ENCODE measurements at places on chromosomes 4 and X.

DNA sequence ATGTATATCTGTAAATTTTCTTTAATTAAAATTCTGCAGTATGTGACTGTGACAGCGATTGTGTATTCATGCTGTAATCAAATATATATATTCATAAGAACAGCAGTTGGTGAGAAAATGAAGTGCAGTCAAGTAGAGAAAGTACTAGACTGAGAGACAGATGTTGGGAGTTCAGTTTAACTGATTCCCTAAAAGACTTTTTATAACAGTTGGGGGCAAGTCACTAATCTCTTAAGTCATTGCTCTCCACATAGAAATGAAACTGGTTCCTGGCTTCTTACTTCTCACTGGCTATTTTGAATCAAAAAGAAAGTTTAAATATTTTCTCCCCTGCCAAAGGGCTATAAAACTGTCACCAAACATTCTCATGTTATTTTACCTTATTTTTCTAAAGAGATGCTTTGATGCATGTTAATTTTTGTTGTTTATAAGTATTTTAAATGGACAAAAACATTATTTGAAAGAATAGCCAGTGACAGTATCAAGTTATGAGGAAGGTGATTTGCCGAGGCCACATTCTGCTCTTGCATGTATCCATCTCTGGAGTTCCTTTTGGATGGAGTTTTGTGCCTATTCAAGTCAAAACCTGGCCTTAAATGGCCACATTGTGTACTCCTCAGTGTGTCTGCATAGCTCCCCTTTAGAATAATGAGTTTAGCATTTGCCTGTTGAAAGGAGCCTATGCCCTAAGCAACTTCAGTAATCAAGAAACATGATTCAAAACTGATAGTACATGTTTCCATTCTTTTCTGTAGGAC lies 30.8 kb downstream of the EXOC1 start:
- no peak for DNase-seq

DNA sequence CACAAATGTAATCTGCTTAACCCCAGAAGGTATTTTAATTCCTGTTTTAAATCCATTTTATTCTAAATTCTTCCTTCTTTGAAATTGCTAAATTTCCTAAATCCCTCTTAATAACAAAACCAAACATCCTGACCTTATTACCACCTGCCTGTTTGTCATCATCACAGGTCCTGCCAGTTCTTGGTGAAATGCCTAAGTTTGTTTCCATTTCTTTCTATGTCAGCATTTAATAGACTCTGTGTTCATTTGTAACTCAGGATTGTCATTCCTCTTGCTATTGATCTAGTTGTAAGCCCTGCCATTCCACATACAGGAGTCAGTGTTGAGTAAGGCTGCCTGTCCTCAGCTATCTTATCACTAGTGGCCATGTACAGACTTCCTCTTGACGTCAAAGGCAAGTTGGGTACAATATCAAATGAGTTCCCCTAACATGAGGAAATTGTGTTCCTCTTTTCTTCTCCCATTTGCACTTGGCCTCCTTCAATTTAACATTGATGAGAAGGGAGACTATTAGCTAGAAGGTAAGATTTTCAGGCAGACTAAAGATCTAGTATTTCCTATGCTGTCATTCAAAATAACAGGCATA lies 440.1 kb downstream of the AFF2 start:
- DNase-seq, result no peak

DNA sequence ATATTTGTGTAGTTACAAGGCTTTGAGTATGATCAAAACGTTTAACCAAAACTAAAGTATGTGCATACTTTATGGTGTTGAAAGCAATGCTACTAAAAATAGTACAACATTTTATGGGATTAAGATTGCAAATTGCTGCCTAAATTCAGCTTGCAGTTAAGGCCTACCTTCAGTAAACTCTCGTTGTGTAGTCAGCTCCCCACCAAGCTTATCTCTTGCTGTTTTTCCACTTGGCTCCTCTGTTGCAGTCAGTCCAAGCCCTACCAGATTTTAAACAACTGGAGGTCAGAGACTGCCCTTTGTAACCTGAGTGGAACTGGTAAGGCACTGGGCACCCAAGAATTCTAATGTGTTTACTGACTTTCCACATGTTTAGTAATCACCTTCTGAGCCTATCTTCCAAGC lies 25.7 kb downstream of the AFF1 start:
- DNase-seq, result no peak

- DNase-seq, result no peak
These were observed 13.6 kb upstream of the CLNK start for GRCh38 chr4:10698172-10698571.

GRCh38 chr4:40656201-40656863 lies 26.7 kb upstream of the RBM47 start:
- no peak for DNase-seq

DNA sequence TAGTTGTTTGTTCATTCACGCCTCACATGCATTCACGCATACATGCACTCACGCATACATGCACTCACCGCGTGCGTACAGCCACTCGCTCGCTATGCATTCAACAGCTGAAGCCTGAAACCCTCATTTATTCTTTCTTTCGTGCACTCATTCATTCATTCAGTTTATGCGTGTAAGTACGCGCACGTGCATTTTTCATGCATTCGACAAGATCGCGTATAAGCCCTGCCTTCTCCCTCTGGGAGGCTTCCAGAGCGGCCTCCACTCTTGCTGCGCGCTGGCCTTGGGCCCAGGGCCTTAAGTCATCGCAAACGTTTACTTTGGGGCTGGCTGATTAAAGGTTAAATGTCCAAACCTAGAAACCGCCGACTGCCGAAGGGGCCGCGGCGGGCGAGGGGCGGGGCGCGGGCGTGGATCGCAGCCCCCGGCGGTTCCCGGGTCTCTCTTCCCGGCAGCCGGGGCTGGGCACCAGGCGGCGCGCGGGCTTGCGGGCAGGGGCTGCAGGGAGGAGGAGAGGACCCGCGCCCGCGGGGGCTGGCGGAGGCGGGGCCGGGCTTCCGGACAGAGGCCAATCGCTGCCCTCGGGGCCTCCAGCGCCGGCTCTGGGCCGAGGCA lies at the start of gene GYG2:
Gene GYG2 (plus strand): TSS at position 587 of the 615 bp plus-strand sequence. CDS start 1,259 bp downstream, outside the sequence.
- DNase-seq, result no peak

DNA sequence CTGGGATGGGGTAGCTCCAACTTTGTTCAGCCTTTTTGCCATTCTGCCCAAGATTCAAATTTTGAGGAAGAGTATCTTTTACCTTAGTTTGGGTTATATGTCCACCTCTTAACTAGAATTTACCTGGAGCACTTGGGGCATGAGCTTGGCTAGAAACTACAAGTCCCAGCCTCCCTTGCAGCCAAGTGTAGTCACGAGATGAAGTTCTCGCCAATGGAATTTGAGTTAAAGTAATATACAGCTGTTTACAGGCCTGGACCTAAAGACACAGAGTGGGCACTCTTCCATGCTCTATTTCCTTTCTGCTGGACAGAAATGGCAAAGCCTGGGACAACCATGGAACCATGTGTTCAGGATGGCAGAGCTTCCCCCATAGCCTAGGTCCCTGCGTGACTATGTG lies 233.6 kb upstream of the GATB start:
- no peak for DNase-seq

- no peak for DNase-seq
These were observed 1411.2 kb downstream of the RAPGEF2 start for GRCh38 chr4:160514126-160514525.

DNA sequence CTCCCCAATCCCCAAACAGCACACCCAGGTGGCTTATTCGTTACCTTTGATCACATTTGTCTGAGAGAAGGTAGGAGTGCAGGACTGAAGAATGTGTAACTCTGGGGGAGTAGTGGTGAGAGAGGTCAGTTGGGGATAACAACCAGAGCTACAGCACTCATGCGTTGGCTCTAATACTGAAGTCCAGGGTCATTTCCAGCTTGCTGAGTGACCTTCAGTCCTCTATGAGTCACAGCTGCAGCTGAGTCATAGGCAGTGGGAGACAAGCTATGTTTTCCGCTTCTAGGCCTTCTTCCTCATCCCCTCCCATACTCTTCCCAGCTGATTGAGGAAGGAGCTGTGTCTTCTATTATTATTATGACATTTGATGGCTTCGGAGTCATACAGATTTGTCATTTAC lies 31.6 kb upstream of the CT47C1 start:
- no peak for DNase-seq

- no peak for DNase-seq
These were observed 8.0 kb downstream of the IGFBP7 start for GRCh38 chr4:57102050-57102624.

DNA sequence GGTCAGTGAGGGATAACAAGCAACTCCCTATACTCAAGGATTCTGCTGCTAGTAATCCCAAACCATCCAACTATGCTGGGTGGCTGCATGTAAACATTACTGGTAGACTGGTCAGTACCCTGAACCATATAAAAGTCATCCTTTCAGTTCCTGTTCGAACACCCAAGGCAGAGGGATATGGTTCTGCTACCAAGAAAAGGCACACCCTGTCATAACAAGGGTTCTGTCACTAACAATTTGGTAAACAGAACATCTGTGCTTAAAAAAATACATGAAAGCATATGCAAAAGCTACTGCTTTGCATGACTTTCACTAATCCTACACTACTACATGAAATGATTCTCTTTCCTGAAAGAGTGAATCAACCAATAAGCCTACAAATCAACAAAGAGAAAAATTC lies 76.8 kb upstream of the MCF2 start:
- DNase-seq, result no peak

- no peak for DNase-seq
These were observed 92.3 kb downstream of the PRDM5 start for GRCh38 chr4:120830204-120830603.

DNA sequence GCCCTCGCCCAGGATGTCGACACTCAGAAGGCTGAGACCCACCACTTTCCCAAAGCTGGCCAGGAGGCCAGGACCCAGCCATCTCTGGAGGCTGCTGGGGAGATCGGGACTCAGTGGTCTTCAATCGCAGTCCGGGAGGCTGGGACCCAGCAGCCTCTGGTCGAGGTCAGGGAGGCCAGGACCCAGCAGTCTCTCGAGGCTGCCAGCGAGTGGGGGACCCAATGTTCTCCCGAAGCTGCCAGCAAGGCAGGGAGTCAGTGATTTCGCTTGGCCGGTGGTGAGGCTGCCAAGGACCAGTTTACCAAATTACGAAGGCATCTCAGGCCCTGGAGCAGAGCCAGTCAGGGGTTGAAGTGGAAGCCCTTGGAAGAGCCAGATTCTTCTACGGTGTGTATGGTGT lies 181.6 kb downstream of the NAF1 start:
- no peak for DNase-seq

DNA sequence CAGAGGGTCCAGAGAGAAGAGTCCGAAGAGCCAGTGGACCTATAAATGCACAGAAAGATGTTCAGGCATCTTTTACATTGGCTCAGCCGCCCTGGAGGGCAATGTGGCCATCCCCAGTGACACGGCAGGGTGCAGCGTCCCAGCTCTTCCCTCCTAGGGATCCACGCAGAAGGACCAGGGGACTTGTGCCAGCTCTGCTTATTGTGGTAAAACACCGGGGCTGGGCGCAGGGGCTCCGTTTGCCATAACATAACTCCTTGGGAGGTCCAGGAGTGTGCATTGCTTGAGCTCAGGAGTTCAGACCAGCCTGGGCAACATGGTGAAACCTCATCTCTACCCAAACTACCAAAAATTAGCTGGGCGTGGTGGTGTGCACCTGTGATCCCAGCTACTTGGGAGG lies 70.2 kb downstream of the CPZ start:
- no peak for DNase-seq

- DNase-seq, result no peak
These were observed 159.9 kb downstream of the AASDH start for GRCh38 chr4:56227301-56227835.

DNA sequence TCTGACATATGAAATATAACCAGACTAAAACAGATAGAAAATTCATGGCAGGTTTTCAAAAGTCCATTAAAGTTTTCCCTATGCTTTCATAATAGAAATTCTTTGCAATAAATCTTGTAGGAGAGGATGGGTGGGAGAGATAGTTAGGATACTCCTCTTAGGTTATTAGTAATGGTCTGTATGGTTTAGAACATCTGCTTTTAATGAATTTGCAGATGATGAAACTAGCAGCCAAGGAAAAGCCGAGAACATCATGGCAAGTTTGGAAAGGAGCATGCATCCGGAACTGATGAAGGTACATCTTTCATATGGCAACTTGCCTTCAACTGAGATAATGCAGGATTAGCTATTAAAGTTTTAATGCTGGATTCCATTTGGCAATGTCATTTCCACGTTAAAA lies 70.7 kb downstream of the DOCK11 start:
- no peak for DNase-seq

DNA sequence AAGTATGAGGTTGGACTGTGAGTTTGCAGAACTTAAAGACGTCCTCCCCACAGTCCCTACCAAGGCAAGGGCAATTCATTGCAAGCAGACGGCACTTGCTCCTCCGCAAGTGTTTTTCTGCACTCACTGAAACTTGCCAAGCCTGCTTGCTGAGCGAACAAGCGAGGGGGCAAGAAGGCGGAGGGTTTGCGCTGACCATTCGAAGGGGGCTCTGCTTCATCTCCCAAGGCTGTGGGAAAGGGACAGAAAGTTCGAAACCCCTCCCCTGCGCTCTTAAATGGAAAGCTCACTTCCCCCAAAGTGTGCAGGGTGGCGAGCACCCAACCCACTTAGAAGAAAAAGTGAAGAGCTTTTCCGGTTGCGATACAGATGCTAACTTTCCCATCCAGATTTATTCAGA lies 1.4 kb downstream of the MID1 start:
- no peak for DNase-seq

GRCh38 chrX:3589474-3589873 lies 124.0 kb downstream of the PRKX start:
- no peak for DNase-seq

DNA sequence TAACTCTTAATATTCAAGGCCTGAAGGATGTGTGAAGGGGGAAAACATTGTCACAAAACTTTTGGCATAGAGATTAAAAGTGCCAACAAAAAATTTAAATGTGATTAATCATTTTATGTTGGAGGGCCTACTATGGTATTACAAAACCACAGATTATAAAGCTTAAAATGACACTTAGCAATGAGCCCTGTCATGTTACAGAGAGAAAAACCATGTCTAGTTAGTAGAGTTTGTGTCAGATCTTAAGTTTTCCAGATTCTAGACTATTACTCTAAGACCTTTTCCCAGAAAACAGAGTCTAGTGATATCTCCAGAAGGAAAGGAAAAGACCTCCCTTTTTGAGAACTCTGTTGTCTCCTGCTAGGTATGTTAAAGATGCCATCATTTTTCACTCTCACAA lies 239.1 kb upstream of the DKK2 start:
- DNase-seq, result no peak

GRCh38 chr4:105050896-105051295 lies 95.8 kb upstream of the TET2 start:
- no peak for DNase-seq

GRCh38 chr4:17846266-17846665 lies 35.5 kb downstream of the NCAPG start:
- DNase-seq, result no peak

DNA sequence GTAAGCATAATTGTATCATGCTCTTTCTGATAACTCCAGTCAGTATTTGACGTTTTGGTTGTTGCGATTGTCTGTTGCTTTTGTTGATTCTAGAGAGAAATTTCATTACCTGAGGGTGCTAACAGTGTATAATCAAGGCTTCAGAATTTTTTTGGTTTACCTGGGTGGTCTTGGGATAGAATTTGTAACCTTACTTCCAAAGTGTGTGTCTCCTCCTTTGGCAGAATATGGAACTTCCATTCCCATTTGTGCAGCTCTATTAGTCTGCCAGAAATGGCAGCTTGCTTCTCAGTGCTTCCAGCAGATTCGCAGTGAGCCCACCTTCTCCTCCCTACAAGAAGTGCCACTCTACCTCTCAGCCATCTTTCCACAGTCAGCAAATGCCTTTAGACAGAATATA lies 5.3 kb downstream of the COPS4 start:
- no peak for DNase-seq

Data from stimulated activated CD4-positive, alpha-beta T cell treated with anti-CD3 and anti-CD28 coated beads, TNF-alpha, amount 100 ng/mL, for 4 hours (primary cell).